ENCODE measurements at places on chromosomes 1 and 21.
A peak's percentile ranks its signal among the peaks of the same experiment; 100 is the strongest.

DNA sequence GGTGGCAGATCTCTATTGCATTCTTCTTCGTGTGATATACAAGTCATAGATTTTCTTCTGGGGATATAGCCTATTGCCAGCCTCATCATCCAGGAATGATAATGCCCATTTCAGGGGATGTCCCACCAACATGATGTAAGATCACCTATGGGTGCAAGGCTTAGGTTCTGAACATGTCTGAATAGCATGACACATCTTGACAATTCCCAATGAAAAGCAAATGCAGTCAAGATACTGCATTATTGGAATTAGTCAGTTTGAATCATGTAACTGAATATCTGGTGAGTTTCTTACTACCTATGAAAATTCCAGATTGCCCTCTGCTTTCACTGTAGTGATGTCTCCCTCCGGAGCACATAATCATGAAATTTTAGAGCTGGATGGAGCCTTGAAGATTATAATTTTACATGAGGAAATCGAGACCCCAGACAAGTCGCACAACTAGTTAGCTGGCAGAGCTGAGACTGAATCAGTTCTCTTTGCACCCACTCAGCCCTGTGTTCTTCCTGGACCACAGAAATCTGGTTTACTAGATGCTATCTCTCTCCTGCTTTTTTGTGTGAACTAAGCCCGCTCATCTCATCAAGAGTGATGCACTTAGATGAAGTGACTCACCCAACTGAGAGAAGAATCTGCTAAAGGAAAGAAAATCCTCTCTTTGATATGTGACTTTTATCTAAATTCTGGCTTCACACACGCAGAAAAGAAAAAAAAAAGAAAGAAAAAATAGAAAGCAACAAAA, 65.0 kb downstream of the WDR64 start:
- DNase-seq, result no peak

- DNase-seq, result peak; percentile 24
These were observed 14.1 kb upstream of the DEGS1 start for GRCh38 chr1:224168859-224169380.

- DNase-seq, result no peak
These were observed 204.1 kb downstream of the FMN2 start for GRCh38 chr1:240295811-240296210.

DNA sequence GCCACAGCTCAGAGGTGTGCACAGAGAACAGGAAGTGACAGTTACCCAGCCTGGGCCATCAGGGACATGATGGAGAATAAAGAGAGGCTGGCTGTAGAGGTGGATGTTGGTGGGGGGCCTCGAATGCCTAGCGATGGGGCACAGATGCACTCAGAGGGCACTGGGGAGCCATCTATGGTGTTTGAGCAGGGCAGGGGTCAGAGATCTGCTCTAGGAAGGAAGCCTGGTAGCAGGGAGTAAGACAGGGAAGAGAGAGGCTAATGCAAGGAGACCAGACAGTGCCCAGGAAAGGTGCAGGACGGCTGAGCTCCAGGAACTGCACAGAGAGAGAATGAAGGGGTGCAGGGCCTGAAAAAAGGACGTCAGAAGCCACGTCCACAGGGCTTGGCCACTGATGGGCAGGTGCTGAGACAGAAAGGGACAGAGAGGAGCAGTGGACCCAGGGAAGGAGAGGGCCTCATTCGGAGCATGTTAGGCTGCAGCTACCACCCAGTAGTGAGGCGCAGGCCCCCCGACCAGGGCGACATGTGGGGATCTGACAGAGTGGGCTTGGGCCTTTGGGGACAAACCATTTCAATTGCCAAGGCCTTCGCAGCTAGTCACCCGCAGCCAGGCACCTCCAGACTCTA, 1.1 kb upstream of the KCNAB2 start:
- no peak for DNase-seq

DNA sequence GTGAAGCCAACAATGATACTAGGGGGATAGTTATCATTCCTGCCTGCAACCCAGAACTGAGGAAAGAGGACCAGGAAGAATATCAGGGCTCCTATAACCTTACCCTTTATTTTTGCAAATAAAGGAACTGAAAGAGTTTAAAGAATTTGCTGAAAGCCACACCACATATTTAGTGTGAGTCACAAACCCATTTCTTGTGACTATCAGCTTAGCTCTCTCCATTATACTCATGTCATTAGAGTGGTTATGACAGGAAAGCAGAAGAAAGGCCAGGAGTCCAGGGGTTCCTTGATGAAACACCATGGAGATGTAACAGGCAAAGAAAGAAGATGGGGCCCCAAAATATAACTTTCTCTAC, 141.1 kb upstream of the SAMSN1 start:
- no peak for DNase-seq

DNA sequence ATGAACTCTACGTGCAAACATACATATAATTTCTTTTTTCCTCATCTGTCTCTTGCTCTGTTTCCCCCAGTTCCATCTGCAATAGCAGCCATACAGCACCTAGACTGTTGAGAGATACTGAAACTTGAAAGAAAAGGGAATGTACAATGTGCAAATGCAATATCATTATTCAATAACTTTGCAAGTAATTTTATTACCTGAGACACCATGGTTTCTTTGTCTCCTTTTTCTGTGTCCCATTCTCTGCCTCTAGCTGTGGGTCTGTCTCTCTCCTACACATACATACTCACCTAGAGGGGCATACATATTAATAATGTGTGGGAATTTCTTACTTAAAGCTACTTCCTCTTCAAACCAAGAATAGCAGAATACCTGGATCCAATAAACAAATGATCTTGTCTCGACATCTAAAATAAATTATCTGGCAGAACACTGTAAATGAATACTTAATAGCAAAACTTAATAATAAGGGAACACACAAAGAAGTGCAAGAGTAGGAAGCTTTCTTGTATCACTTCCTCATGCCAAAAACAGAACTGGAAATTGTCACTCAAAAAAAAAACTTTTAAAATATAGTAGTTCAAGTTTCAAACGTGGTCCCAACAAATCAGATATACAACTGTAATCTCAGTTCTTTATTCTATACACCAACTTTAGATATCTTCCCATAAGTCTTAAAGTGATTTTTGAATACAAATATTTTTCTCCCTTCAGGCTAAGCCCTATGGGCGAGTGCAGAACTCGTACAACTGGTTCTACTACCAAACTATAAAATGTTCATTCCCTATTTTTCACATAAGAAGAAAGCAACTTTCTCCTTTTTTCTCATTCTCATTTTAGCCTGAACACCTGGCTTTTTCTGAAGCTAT, 194.6 kb downstream of the NRIP1 start:
- no peak for DNase-seq

- DNase-seq, result no peak
These were observed 37.6 kb upstream of the SAMSN1 start for GRCh38 chr21:14583629-14584255.

Measured in A549 (cell line).